ENCODE measurements at places on chromosomes 12 and 14.

DNA sequence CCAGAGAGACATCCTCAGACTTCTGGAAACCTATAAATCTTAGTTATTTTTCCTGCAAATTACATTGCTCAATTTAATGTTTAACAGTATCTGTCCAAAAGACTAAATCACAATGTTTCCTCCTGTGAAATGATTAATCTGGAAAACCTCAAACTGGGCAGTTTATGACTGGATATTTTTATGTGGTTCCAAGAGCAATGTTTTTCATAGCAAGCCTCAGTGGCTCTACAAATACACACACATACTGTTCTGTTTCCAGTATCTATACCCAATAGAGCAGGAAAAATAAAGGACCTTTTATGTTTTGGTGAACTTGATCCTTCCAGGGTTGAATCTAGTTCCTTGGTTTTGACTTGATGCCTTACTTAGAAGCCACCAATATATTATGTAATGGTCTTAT, 9.2 kb downstream of the NID2 start:
- no peak for DNase-seq

GRCh38 chr12:19546611-19547162, 107.4 kb downstream of the AEBP2 start:
- no peak for DNase-seq

GRCh38 chr12:132432721-132433577, 57.0 kb upstream of the FBRSL1 start:
- no peak for DNase-seq

- DNase-seq = no peak
These were observed 134.2 kb downstream of the BICD1 start for GRCh38 chr12:32240831-32241230.

DNA sequence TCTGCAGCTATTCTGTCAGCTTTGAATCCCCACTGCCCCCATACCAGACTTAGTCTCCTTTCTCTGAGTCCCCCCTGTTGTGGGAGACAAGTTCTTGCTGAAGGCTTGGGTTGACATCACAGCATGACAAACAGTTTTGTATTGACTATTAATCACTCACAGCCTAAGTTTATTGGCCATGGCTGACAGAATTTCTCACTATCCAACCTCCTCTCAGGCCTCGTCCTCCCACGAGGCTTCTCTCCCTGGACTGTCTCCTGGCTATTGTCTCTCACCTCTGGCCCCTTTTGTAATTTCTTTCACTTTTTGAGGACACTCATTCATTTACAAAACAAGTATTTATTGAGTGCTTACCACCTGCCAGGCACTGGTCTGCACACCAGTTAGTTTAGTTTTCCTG, 35.2 kb upstream of the DCD start:
- no peak for DNase-seq

DNA sequence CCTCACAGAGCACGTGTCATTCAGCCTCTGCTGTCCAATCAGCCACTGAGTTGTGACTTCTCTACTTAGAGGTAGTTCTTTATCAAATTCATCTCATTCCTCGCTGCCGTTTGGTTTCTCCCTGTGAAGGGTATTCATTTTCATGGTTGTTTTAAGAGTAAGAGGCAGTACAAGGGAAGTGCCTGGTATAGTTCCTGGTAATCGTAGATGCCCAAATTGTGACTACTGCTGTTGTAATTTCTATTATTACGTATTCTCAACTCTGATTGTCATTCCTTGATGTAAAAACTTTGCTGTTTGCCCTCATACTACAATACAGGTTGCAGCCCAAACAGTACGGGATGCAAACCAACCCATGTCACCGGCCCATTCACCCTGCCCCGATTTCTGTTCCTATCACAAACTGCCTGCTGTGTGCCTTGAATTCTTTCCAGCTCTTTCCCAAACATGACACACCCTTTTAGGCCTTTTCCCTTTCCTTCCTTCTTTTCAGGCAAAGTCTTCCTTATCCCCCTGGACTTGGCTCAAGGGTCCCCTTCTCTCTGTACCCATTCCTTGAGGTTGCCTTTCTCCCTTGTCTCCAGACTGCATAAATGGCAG, 93.0 kb downstream of the SLC25A47 start:
- DNase-seq = no peak

DNA sequence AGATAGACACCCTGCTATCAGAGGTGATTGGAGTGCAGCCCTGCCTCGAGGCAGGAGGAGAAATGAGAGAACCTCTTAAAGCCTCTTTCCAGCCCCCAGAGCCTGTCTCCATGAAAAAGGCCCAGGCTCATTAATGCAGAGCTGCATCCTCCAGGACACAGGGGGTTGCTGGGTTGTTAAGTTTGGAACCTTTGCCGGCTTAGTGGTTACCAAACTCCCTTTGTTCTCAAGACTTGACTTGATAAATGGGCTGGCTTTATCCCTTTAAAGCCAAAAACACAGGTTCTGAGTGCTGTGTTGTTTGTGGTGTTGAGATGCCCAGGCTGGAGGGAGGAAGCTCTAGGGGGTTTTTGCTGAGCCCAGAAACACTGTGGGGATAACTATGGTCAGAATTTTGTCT, 71.0 kb downstream of the DAD1 start:
- no peak for DNase-seq

DNA sequence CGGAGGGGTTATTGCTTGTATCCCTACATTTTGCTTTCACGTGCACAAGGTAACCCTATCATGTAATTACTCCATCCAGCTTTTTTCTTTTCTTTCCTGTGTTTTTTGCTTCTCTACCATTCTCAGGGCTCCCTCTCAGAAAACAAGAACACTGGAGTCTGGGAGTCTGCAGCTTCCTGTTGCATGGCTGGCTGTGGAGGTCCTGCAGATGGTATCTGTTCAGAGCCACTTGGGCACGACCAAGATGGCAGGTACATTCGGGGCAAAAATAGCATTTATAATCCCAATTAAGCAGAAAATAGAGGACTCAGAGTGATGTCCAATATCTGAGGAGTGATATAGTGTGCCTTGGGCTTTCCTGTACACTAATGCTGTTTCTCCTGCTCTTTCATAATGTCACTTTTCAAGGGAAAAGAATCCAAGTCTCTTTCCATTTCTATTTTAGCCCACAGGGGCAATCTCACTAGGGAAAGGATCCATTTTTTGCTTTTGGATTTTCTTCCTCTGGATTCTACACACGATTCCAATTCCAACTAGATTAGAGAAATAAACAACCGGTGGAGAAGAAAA, 3.2 kb upstream of the NUMB start:
- no peak for DNase-seq

- no peak for DNase-seq
These were observed 64.9 kb upstream of the DICER1 start for GRCh38 chr14:95222151-95222631.

DNA sequence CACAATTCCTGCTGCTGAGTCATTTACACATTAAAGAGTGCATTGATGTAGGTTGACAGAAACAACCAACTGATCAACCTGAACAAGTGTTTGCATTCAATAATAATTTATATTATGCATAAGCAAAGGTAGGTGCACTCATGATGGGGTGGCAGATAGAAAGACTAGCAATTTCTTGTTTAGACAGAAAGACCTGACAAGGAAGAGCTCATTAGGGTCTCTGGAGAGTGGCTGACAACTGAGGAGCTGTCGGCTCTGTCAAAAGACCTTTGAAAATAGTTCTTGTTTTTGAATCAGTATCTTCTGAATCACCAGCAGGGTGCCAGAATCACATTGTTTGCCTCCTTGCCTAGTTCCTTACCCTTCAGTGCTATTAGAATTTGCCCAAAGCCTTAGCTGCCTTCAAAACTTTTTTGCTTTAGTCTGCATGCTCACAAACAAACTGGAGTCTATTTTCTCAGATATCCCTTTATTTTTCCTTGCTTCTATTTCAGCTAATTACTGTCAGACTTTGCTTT, 234.7 kb downstream of the BTG1 start:
- DNase-seq = no peak

All from GM12864 (cell line).